HS-27A (cell line): ENCODE measurements at places on chromosomes 3 and 15.
A peak's percentile ranks its signal among the peaks of the same experiment; 100 is the strongest.

DNA sequence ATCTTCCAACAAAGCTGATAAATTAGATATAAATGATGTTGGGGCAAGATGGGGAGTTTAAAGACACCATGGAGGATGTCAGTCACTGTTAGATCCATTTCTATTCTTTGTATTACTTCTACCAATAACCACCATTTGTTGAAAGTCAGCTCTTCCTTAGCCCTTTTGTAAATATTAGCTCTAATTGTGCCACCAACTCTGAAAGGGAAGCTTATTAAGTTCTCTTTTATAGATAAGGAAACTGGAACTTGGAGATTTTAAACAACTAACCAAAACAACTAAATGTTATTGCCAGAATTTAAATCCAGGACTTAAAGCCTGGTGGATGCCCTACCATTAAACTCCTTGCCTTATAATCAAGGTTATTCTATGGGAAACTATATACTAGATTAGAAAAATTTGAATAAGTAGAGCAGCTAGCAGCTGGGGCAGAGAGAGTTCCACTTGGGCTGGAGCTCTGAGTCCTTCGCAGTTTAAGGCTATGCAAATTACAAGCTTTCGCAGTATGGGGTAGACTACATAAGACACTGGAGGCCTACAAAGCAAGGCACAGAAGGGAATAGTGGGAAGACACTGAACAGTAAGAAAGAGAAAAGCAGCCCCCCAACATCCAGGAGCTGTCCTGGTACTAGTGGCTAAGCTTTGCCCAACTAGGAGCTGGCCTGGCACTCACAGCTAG lies 52.6 kb downstream of the TM4SF18 start:
- no peak for DNase-seq

DNA sequence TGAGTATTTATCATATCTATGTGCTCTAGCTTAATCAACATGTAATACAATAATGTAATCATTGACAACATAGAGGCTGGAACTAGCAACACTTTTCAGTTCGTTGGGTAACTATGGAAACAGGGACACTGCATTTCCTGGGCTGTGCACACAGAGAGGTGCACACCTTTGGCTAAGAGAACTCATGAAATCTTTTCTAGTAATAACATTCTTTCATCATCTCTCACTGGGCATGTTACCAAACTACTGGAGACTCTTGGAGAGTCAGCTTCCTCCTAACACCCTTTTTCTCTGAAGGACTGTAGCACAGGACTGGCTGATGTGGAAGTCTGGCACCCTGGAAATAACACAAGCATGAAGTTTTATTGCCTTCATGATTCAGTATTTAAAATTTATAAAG lies 135.6 kb downstream of the KCNMB2 start:
- no peak for DNase-seq

GRCh38 chr3:70358978-70359580 lies 46.6 kb upstream of the MDFIC2 start:
- DNase-seq = peak; percentile 8

GRCh38 chr3:195542316-195542697 lies 818 bp downstream of the PPP1R2 start:
- DNase-seq = no peak

DNA sequence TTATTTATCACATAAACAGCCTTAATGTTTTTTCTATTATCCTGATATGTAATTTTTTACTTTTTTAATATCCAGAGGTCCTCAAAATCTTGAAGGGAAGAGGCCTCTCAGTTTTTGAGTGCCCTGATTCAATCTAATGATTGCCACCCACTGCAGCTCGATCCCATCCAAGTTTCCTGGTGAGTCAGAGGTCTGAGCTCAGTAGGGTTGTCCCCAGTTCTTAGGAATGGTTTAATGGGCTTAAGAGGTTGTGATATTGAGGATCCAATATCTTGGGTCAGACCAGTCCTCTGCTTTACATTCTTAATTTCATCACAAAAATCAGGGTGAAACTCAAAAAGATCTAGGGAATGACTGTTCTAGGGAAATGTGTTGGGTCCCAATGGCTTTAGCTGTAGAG lies 238.5 kb downstream of the NSUN3 start:
- peak; percentile 33 for DNase-seq

DNA sequence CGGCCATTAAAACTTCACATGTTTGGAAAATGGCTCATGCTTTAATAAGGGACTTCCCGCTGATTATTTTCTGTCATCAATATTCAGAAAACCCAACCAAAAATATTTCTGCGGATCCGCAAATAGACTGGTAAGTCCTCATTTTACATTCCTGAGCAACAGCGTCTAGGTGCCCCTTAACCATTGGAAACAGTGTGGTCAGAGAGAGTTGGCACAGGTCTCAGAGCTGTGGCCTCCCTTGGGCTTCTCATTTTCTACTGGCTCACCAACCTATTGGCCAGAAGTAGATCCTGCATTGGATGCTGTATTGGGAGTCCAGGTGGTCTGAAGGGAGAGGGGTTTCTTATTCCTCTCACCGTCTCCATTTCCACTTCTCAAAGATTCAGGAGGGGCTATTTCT lies 348.1 kb upstream of the DCBLD2 start:
- peak; percentile 71 for DNase-seq
